ENCODE measurements at places on chromosomes 2 and 18. TPM values are rescaled to one million over a fixed set of nuclear protein-coding genes. Genes with fewer than 3 reads are reported as not detected.

Gene TMEFF2
- not detected for polyA plus RNA-seq

Gene CPS1
- polyA plus RNA-seq: 6.0 TPM

Gene CCBE1
- polyA plus RNA-seq: not detected

Gene DQX1
- 0.05 TPM for polyA plus RNA-seq

Gene DNAJC5G
- polyA plus RNA-seq: 0.43 TPM

Gene POLE4
- 58.9 TPM for polyA plus RNA-seq

Gene GALNT5
- polyA plus RNA-seq: 39.3 TPM

Gene KCNIP3
- polyA plus RNA-seq: not detected

Gene STAM2
- 8.4 TPM for polyA plus RNA-seq

Gene IWS1
- 42.9 TPM for polyA plus RNA-seq

DNA sequence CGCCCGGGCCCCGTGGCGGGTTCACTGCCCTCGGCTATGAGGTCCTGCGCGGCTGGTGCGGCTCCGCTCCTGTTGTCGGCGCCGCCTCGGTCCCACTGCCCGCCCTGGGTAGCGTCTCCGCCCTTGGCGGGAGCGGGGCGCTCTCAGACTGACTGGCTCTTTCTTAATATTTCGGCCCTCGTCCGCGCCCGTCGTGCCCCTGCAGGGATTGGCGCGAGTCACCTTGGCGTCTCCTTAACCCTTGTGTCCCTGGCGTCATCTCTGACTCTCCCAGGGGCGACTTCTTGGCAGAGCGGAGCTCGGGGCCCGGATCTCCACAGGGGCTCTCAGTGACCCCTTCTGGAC is 1.3 kb downstream of the PTMA start:
- peaks cover 70% of the 10 kb centered on the region for H3K4me1 ChIP-seq
- H3K27ac ChIP-seq: peak overlapping the region; percentile 91
- DNase-seq: peak; percentile 47
- H3K4me3 ChIP-seq: peak overlapping the region; percentile 99

DNA sequence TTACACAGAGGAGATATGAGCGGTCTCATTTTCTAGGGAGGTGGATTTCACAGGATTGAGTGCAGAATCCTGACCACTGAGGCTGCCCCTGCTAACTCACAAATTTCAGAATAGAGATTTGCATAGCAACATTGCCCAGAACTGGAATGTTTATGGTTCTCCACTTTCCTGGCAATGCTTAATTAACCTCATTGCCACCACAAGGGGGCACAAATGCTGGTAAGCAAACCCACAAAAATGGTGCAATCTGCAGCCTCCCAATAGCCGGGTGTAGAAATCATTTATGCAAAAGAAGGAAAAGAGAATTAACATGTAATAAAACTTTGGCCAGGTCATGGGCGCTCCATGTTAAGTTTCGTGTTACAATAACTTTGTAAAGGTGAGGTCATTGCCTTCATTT is 112.4 kb downstream of the CYRIA start:
- no peak overlapping the region for H3K4me3 ChIP-seq
- no peak overlapping the region for H3K27ac ChIP-seq
- peak; percentile 48 for DNase-seq

DNA sequence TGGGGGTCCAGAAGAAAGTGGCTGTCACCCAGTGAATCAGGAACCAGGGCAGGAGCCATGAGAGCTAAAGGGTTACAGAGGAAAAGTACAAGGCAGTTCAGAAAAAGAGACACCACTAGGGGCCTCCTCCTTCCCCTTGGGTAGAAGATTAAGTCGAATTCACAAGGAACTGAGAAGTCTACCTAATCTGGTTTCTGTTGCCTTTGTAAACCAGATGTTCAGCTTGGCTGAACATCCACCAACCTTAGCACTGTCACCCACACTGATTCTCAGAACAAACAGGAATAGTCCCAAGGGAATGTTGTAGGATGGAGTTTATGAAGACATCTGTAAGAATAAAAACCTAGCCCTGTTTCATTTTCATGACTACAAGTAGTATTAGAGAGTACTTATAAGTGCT is 90.4 kb upstream of the NOSTRIN start:
- H3K27me3 ChIP-seq: no peaks in the 10 kb centered on the region
- H3K27ac ChIP-seq: no peak overlapping the region
- no peaks in the 10 kb centered on the region for H3K36me3 ChIP-seq

GRCh38 chr18:55998071-55998522 is 410.1 kb upstream of the TCF4 start:
- H3K36me3 ChIP-seq: no peaks in the 10 kb centered on the region
- no peak for DNase-seq
- no peaks in the 10 kb centered on the region for H3K27me3 ChIP-seq
- H3K27ac ChIP-seq: no peak overlapping the region
- no peak overlapping the region for H3K4me3 ChIP-seq

- H3K4me3 ChIP-seq: no peak overlapping the region
- no peaks in the 10 kb centered on the region for H3K4me1 ChIP-seq
- no peak overlapping the region for H3K27ac ChIP-seq
- peaks cover 4% of the 10 kb centered on the region for H3K27me3 ChIP-seq
- H3K36me3 ChIP-seq: no peaks in the 10 kb centered on the region
- DNase-seq: no peak
Measured at GRCh38 chr18:12038082-12038638, 55.5 kb upstream of the ANKRD62 start.

GRCh38 chr18:21739604-21740537 is 721 bp upstream of the MIB1 start:
- peak overlapping the region; percentile 95 for H3K27ac ChIP-seq
- peak; percentile 48 for DNase-seq
- H3K4me3 ChIP-seq: peak overlapping the region; percentile 90
- no peaks in the 10 kb centered on the region for H3K27me3 ChIP-seq

DNA sequence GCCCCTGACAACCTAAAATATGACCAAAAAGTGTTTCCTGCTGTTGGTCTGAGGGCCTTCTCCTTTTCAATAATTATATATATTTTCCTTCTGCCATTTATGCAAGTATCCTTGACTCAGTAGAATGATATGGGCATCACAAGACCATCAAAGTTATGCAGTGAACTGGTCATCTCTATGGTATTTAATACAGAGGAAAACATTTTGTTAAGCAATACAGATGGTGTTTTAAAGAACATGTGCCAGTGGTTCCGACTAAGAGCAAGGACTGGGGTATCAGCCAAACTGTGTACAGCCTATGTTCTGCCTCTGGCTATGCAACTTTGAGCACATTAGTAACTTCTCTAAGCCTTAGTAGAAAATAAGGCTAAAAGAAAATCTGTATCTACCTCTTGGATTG is 179.0 kb downstream of the TRABD2A start:
- H3K27ac ChIP-seq: no peak overlapping the region
- no peak for DNase-seq
- H3K4me3 ChIP-seq: no peak overlapping the region
- H3K27me3 ChIP-seq: no peaks in the 10 kb centered on the region

DNA sequence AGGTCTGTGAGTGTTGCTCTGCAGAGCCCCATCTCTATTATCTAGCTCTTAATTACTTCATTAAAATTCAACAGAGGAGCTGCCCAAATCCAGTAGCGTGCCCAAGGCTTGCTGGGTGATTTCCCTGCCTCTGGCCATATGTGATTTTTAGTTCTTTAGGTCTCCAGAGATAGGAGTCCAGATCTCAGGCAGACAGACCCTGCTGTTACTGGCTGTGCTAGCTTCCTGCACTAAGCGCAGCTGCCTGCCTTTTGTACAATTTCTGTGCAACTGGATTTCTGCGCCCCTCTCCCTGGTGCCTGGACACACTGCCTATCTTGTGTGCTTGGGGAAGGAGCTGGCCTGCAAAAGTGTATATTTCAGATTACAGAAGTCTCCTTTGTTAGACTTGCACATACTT is 136.5 kb downstream of the TDRD15 start:
- H3K4me3 ChIP-seq: no peak overlapping the region
- H3K27me3 ChIP-seq: no peaks in the 10 kb centered on the region
- H3K36me3 ChIP-seq: no peaks in the 10 kb centered on the region

- no peaks in the 10 kb centered on the region for H3K27me3 ChIP-seq
- H3K4me3 ChIP-seq: no peak overlapping the region
- peaks cover 13% of the 10 kb centered on the region for H3K4me1 ChIP-seq
- H3K36me3 ChIP-seq: no peaks in the 10 kb centered on the region
Measured at GRCh38 chr18:48852794-48853193, 98.0 kb downstream of the SMAD7 start.

- no peak for DNase-seq
- peaks cover 8% of the 10 kb centered on the region for H3K27me3 ChIP-seq
- H3K4me3 ChIP-seq: no peak overlapping the region
Measured at GRCh38 chr2:28557389-28558131, 61.7 kb downstream of the PLB1 start.

- no peaks in the 10 kb centered on the region for H3K36me3 ChIP-seq
- no peak overlapping the region for H3K27ac ChIP-seq
- no peak overlapping the region for H3K4me3 ChIP-seq
Measured at GRCh38 chr2:223264541-223265193, 212.7 kb downstream of the KCNE4 start.

GRCh38 chr18:44035554-44035953 is 645.1 kb upstream of the SETBP1 start:
- no peak for DNase-seq
- no peak overlapping the region for H3K4me3 ChIP-seq
- no peaks in the 10 kb centered on the region for H3K27me3 ChIP-seq
- no peaks in the 10 kb centered on the region for H3K4me1 ChIP-seq

DNA sequence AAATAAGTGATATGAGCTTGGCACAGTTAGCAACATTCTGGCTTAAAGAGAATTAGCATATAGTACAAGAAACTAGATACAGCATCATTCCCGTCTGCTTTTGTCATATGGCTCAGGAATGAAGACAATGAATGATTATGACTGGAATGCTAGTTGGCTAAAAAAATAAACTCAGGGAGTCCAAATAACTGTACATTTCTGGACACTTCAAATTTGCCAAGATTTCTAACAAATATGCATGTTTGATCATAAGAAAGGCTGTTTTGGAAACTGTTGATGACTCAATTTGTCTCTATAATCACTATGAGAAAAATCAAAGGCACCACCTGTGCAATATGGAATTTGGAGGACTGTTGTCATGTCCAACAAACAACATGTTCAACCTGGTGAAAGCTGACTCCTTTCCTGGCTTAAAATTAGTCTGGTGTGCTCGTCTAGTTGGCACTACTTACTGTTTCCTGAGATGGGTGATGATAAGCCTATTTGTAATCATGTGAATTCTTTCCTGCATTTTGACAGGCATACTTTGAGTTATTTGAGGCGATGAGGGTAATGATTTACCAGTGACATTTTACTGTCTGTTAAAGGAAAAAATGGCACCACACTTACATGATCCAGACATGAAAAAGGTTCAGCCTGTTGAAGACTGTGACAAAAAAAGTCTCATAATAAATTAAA is 133.9 kb upstream of the CDH20 start:
- H3K36me3 ChIP-seq: no peaks in the 10 kb centered on the region
- no peak for DNase-seq
- no peaks in the 10 kb centered on the region for H3K27me3 ChIP-seq
- H3K4me3 ChIP-seq: no peak overlapping the region

DNA sequence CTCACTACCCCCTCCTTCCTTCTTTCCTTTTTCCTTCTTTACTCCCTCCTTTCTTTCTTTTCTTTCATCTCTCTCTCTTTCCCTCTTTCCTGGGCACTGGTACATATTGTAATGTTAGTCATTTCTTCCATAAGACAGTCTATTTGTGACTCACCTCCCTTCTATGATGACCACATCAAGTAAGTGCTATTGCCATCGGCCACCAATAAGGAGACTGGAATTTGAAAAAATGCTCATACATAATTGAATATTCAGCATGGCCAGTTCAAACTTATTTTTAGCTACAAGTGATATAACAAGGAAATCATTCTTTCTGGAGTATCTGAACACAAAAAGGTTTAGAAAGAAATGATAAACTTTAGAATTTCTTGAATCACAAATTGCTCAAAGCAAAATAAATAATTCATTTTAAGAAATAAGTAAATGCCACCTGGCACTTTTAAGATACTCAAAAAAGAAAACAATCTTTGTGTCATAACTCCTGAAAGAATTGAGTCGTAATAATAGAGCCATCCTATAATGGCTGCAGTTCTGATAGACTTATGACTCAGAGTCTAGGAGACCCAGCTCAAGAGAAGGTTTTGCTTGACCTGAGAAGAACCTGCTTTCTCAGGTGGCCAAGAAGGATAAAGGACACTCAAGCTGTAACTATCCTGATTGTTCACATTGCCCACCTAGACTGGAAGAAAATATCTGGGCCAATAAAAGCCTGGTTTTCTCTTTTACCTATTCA is 51.6 kb upstream of the CCBE1 start:
- H3K4me1 ChIP-seq: no peaks in the 10 kb centered on the region
- no peaks in the 10 kb centered on the region for H3K36me3 ChIP-seq
- no peak for DNase-seq
- H3K27ac ChIP-seq: no peak overlapping the region
- H3K4me3 ChIP-seq: no peak overlapping the region
- H3K27me3 ChIP-seq: peaks cover 3% of the 10 kb centered on the region

GRCh38 chr2:12539776-12540562 is 176.8 kb upstream of the TRIB2 start:
- no peak for DNase-seq
- H3K4me3 ChIP-seq: no peak overlapping the region
- H3K36me3 ChIP-seq: no peaks in the 10 kb centered on the region
- no peaks in the 10 kb centered on the region for H3K27me3 ChIP-seq
- H3K4me1 ChIP-seq: no peaks in the 10 kb centered on the region
- H3K27ac ChIP-seq: no peak overlapping the region

DNA sequence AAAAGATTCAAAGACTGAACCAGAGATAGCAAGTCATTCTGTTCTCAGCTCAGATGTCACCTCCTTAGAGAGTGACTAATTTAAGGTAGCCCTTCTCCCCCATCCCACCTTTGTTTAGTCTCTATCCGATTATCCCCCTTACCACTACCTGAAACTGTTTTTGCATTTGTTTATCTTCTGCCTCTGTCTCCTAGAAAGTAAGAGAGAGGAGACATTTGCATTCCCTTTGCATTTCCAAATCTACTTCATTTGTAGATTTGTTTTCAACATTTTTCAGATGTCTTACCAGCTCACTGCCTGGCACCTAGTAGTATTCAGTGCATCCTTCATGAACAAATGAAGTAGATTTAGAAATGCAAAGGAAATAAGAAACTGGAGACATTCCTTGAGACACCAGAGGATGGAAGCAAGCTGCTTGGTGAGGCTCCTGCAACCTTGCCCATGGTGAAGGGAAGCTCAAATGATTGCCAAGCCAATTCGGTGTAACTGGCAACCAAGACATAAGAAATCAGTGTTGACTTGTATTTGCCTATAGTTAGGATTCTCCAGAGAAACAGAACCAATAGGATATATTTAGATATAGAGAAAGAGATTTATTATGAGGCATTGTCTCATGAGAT is 385.7 kb downstream of the STK39 start:
- no peaks in the 10 kb centered on the region for H3K27me3 ChIP-seq
- H3K4me3 ChIP-seq: no peak overlapping the region
- no peak overlapping the region for H3K27ac ChIP-seq
- H3K36me3 ChIP-seq: peaks cover 89% of the 10 kb centered on the region
- DNase-seq: no peak

DNA sequence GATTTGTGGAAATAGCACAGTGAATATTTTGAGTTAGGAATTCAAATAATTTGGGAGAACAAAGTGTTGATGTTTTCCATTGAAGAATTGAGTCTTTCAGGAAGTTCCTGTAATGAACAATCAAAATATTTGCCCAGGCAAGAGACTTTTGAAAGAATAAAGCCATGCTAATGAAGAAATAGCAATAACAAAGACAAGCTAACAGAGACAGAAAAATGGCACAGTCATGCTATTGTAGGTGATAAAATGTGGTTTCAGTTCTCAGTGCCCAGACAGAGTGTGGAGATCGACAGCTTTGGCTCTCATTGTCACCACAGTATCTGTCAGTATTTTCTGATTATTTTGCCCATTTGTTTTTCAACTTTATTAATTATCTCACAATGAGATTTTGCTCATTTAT is 490.8 kb upstream of the PIK3C3 start:
- DNase-seq: no peak
- no peaks in the 10 kb centered on the region for H3K4me1 ChIP-seq
- H3K36me3 ChIP-seq: no peaks in the 10 kb centered on the region
- H3K4me3 ChIP-seq: no peak overlapping the region

- peaks cover 90% of the 10 kb centered on the region for H3K4me1 ChIP-seq
- peak; percentile 43 for DNase-seq
- H3K4me3 ChIP-seq: 0 out of 2 replicates have a peak overlapping the region, but pooled peaks have one; percentile 1
- no peaks in the 10 kb centered on the region for H3K27me3 ChIP-seq
Measured at GRCh38 chr2:96872591-96873349, 2.9 kb upstream of the SEMA4C start.
